ENCODE measurements at places on chromosomes 3 and 15.

DNA sequence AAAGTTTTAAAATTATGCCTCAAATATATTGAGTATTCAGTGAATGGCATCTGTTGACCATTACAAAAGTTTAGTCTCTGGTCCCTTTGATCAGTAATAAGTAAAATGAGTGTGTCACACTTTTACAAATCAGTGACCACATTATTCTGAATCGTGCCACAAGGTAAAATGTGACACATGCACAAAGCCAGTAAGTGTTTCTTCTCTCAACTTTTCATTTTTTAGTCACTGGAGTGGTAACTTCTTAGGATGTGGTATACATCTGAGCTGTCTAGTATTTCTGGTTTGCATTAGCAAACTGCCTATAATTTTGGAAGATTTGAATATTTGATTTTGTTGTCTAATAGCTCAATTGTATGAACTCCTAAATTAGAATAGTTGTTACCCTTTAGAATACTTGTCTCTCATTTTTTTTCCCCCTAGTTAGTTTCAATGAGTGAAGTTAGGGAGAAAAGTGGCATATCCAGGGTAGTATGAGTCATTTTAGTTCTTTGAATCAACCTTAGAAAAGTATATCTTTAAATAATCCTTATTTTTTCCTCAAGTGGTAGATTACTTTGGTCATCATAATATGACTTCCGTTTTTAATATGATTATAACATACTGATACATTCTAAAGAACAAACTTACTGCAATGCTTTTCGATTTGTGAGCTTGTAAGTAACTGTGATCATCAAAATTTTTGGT, 18.1 kb downstream of the DNAJC13 start:
- DNase-seq: no peak

GRCh38 chr3:38646062-38646461, 3.4 kb downstream of the SCN5A start:
- no peak for DNase-seq

GRCh38 chr3:108117241-108117775, 26.5 kb upstream of the CD47 start:
- DNase-seq: no peak

DNA sequence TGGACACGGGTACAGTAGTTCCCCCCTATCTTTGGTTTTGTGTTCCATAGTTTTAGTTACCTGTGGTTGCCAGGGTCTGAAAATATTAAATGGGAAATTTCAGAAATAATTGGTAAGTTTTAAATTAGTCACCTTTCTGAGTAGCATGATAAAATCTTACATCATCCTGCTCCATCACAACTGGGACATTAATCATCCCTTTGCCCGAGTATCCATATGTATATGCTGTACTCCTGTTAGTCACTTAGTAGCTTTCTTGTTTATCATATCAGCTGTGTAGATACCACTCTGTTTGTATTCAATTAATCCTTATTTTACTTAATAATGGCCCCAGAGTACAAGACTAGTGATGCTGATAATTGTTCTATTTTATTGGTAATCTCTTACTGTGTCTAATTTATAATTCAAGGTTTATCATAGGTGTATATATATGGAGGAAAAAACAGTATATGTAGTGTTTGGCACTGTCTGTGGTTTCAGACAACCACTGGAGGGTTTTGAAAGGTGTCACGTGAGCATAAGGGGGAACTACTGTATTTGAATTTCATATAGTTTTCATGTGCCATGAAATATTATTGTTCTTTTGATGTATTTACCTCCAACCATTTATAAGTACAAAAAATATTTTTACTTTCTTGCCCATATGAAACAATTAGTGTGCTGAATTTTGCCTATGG, 41.4 kb downstream of the CTDSPL2 start:
- DNase-seq: no peak

DNA sequence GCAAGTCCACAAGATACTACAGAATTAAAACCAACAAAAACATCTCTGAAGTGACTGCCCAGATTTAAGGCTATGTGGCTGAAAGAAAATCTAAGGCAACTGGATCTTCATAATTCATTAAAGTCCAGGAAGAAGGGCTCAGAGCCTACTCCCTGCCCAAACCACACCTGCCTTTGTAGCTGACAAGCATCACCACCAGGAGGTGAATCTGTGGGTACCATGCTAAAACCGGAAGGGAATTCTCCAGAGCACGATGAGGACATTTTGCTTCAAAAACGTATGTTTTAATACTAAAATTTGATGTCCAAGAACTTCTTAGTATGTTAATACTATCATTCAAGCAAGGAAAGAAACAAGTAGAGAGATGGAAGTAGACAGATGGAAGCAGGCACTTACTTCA, 495.9 kb upstream of the NECTIN3 start:
- DNase-seq: no peak

DNA sequence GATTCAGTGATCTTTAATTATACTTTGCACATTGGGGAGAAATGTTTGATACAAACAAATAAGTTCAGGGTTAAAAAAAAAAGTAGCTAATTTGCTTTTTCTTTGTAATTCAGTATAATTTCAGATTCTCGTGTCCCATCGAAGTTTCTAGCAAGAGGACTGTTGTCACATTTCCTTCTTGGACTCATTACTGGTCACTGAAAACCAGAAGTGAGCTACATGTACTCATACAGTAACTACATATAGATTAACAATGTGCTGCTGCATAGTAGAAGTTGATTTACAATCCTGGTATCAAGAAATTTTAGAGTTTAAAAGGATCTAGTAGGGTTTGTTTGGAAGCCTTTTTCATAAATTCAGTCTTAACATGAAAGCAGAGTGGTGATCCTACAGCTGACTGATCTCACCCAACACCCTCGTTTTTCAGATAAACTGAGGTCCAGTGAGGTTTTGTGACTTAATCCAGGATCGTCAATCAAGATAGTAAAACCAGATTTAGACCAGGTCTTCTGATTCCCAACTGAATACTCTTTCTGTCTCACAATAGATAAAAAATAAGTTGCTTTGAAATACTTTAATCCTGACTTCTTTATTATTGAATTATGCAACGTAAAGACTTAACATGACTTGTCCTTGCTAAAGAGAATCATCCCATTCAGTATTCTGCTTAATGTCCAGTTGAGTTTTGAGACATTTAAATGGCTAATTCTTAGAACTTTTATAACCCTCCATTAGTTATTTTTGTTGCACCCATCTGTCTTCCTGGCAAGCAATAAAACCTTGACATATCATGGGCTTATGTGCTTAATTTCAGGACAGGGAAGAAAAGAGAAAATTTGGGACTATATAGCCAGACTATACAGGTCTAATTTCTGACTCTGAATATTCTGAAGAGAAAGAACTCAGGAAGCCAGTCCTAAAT, 2.8 kb downstream of the SEC62 start:
- DNase-seq: no peak

All from activated naive CD4-positive, alpha-beta T cell treated with Interleukin-2 at 50 U/mL for 16 hours (primary cell).